NCI-H1105 treated with DMSO at 0.1 percent for 48 hours (cell line): ENCODE measurements at places on chromosomes 11 and 22.
A peak's percentile ranks its signal among the peaks of the same experiment; 100 is the strongest.

DNA sequence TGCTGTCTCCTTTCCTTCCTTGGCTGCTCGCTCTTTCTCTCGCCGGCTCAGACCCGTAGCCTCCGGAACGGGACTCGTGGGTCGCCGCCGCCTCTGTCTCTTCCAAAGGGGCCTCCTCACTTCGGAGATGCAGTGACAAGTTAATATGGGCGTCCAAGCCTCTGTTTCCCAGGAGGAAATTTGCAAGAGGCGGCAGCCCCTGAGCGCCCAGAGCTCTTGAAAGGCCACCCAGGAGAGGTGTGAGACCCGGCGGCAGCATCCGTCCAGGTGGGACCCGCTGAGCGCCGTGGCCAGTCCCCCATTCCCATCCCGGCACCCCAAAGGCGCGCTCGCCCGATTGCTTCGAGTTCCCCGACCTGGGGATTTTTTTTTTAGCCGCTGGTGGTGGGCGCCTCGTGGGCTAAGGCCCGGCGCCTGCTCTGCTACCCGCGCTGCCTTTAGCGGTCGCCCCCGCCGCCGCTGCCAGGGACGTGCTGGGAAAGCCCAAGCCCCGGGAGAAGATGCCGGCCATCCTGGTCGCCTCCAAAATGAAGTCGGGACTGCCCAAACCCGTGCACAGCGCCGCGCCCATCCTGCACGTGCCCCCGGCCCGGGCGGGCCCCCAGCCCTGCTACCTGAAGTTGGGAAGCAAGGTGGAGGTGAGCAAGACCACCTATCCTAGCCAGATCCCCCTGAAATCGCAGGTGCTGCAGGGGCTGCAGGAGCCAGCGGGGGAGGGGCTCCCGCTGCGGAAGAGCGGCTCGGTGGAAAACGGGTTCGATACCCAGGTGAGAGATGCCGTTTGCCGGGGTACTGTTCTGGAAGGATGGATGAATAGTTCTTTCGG is 772 bp downstream of the NAV2 start:
- peak; percentile 37 for DNase-seq

- DNase-seq: no peak
Measured at GRCh38 chr22:42946546-42947198, 68.3 kb downstream of the PACSIN2 start.

DNA sequence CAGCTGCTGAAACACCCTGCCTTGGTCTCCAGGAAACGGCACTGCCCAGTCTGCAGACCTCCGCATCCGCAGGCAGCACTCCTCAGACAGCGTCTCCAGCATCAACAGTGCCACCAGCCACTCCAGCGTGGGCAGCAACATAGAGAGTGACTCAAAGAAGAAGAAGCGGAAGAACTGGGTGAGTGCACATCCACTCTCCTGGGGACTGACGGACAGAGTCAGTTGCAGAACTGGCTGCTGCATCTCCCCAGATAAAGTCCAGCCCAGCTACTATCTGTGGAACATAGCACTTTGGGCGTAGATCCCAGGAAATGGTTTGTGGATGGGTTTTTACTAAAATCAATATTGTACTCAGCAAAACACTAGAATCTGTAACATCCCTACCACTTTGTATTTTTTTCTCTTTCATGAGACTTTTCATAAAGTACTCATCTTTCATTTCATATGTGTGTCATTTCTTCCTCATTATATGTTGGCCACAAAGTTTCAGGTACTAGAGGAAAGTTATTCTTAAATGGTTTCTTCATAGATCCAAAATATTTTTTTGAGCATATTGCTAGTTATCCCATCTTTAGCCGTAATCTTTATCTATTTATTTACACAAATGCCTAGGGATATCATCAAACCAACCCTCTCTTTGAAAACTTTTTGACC is 80.1 kb downstream of the DBX1 start:
- DNase-seq: no peak

DNA sequence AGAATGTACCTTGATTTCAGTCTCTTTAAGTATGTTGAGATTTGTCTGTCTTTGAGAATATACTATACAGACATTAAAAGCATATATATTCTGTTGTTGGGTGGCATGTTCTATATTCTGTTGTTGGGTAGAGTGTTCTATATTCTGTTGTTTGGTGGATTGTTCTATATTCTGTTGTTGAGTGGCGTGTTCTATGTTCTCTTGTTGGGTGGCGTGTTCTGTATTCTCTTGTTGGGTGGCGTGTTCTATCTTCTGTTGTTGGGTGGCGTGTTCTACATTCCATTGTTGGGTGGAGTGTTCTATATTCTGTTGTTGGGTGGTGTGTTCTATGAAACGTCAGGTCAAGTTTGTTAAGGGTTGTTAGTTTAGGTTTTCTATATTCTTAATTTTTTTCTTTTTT is 27.1 kb upstream of the CTTN start:
- DNase-seq: no peak

- no peak for DNase-seq
Measured at GRCh38 chr11:85647078-85647477, 689 bp upstream of the TMEM126A start.

- DNase-seq: no peak
Measured at GRCh38 chr11:11280826-11281225, 72.2 kb downstream of the CSNK2A3 start.

- DNase-seq: no peak
Measured at GRCh38 chr22:32030518-32031247, 12.4 kb upstream of the SLC5A1 start.

GRCh38 chr11:2156416-2157182 is 4.4 kb downstream of the INS start:
- peak; percentile 25 for DNase-seq

DNA sequence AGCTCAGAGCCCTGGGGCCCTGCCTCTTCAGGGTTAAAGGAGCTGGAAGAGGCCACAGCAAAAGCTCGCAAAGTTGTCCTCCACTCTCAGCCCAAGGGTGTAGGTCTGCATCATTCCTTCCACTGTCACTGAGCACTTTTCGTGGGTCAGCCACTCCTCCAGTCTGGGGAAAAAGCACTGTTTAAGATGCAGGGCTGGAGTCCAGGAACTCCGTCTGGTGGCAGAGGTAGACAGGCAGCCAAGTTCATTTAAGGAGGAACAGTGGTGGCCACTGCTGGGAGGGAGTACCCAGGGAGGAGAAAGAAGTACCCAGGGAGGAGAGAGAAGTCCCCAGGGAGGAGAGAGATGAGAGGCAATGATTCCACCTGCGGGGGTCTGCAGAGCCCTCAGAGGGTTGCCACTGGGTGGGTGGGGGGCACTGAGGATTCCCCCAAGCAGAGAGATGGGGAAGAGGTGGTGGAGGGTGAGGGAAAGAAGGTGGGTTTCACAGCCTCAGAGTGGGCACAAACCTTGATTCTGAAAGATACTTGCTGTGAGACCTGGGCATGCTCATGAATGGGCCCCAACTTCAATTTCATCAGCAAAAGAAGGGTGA is 70.0 kb upstream of the B3GAT1 start:
- no peak for DNase-seq

GRCh38 chr22:20388200-20388599 is 5.8 kb upstream of the ZNF74 start:
- no peak for DNase-seq

DNA sequence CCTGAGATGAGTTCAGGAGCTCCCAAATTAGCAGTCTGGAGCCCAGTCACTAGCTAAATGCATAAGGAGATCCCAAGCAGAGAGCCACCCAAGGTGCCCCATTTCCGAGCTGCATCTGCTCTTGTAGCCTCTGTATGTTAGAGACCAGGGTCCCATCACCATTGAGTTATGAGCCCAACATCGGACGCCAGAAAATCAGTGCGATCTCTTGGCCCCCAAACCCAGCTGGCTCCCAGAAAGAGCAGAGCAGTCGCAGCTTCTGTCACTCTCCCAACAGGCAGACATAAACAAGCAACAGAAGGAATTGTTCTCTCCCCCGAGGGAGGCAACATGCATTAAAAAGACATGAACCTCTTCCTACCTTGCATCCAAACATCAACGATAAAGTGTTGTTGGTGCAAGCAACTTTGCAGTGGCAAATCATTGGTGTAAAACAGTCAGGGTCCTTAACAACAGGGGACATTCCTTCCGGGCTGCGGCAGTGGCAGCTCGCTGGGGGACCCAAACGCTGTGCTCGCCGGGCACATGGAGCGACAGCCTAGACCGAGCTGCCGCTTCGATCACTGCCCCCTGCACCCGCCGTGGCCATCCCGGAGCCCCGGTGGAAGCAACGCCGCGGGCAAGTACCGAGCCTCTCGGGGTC is 907.1 kb downstream of the DLG2 start:
- peak; percentile 16 for DNase-seq

- DNase-seq: no peak
Measured at GRCh38 chr11:66523611-66524010, 13.2 kb downstream of the BBS1 start.

GRCh38 chr11:121654259-121654842 is 201.6 kb upstream of the SORL1-AS1 start:
- DNase-seq: no peak

GRCh38 chr11:47895035-47895434 is 46.9 kb upstream of the NUP160 start:
- DNase-seq: no peak

DNA sequence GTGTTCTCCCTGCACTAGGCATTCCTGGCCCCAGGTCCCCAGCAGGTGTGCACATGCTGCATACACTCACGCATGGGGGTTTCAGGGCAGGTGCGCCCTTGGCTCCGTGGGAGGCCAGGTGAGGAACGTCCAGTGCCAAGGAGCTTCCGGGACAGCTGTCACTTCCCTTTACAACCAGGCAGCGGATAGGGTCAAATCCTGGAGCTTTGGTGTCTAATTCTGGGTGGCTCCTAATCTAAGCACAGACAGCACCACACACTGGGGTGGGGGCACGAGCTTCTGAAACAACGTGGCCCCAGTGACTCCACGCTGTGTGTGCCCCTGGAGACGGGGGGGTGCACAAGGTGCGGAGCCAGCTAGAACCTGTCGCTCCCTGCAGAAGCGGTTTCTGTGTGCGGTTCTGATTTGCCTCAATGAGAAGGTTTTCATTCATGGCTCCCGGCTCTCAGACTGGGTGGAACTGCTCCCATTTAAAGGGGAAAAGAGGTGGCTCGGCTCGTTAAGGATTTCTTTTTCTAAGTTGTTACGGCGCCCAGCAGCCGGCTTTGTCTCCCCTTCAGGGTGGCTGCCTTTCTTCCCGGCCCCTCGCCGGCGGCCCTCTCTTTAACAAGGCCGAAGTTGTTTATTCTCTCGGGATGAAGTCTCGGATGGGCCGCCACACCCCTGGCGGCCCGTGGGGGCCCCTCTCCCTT is 5.0 kb downstream of the CCND1 start:
- peak; percentile 18 for DNase-seq

DNA sequence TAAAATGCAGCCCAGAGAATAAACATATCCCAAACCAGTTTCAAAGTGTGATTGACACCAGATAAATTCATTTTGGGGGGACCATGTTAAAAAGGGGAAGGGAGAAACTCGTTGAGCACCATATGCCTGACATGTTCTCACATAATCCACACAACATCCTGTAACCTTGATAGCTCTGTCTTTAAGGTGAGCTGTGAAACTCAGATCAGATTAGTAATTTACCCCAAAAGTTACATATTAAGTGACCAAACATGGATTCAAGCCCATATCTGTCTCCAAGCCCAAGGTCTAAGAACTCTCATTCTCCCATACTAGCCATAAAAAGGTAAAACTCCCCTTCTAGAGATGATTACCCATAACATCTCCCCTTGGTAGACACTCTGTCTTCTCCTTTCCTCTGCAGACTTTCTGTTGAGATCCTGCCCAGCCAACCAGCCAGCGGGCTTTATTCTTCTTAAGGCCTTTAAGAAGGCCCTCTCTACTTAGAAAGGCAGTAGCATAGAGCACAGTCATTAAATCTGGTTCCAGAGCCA is 150.7 kb downstream of the CCDC34 start:
- DNase-seq: no peak

GRCh38 chr11:33926671-33927552 is 35.0 kb upstream of the LMO2 start:
- DNase-seq: no peak

DNA sequence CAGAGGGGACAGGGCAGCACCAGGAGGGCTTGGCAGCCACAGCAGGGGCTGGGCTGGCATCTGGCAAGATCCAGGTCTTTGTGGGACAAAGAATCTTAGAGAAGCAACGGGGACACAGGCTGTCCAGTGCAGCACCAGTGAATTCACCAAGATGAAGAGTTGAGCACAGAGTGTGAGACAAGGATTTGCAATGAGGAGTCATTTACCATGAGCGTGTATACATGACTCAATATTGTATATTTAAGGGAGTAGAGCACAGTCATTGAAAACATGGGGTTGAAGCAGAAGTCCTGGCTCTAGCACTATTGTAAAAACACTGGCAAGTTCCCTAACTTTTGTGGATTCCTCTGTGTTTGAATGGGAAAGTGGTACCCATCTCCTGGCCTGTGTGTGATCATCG is 3.5 kb downstream of the APOL1 start:
- no peak for DNase-seq

DNA sequence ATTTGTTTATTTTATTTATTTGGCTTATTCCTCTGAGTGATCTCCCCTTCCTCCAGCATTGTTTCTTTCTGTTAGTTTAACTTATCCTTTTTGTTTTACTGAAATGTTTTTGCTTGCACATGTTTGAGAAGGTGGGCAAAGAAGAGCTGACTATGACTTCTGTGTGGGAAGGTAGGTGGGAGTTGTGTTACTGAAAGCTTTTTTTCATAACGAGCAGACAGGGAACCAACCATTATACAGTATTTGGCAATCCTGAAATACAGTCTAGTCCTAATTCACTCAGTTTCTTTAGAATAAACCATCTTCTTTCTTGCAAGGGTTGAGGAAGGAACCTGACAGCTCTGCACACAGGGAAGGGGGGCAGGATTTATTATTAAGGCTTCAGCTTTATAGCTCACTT is 37.0 kb upstream of the PAK1 start:
- DNase-seq: no peak

- no peak for DNase-seq
Measured at GRCh38 chr22:35883031-35883620, 145.5 kb downstream of the RBFOX2 start.

DNA sequence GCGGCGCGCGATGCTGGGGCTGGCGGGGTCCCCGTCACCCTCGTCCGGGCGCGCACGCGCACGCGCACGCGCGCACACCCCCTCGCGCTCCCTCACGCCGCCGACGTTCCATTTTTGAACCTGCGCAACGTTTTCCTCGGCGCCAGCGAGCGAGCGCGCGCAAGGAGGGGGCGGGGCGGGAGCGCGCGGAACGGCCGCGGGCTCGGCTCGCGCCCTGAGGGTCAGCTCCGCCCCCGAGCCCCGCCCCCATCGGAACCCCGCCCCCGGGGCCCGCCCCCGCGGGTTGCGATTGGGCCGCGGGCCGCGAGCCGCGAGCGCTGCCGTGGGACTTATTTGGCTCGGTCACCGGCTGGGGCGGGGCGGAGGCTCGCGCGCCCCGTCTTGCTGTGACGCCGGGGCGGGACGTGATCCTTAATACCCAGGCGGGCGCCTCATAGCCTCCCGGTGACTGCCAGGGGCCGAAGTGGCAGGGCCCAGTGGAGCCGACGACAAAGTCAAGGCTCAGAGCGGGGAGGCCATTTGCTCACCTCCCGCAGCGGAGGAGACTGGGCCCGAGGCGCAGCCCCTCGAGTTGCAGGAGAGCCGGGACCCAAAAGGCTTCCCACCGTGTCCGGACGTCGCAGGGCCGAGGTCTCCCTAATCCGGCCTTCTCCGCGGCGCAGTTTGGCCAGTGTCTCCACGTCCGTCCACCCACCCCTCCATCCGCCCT is at the start of gene CBX7:
CBX7 (minus strand) TSS at position 170 of the 709 bp plus-strand sequence. CDS start 236 bp downstream, outside the sequence.
- DNase-seq: peak; percentile 89
